Choroid plexus epithelial cell (primary cell): ENCODE measurements at places on chromosomes 4 and X.

GRCh38 chr4:6245246-6246169 lies 24.1 kb upstream of the WFS1 start:
- DNase-seq = peak; percentile 11

GRCh38 chr4:33882246-33882990 lies 2361.9 kb downstream of the ARAP2 start:
- no peak for DNase-seq

DNA sequence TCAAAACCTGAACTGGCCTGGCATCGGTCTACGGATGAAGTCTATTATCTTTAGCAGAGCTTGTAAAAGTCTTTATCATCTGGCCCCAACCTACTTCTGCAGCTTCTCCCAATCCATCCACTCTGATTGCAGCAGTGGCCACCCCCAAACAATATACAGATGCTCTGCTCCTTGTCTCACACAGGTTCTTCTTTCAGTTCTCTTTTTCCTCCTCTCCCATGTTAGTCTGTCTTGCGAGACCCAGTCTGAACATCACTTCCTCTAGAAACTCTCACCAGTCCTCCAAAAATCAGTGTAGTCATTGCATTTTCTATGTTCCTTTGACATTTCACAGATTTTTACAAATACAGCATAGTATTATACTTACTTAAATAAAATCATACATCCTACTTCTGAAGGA lies 163.0 kb downstream of the FRMPD4 start:
- DNase-seq = no peak

DNA sequence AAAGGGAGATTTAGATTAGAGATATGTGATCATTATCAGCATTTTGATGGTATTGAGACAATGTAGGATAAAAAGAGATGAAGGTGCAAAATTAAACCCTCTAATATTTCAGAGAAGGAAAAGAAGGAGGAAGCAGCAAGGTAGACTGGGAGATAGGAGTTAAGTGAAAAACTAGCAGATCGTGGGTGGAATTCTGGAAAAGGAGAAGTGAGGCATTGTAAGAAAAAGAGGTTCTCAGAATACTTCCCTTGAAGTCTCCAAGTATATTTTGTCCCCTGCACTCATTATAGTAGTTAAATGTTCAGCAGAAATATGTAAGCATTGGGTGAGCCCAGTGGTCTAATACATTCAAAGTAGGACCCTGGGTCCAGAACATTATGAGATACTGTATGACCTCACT lies 30.3 kb downstream of the COPS4 start:
- DNase-seq = no peak

DNA sequence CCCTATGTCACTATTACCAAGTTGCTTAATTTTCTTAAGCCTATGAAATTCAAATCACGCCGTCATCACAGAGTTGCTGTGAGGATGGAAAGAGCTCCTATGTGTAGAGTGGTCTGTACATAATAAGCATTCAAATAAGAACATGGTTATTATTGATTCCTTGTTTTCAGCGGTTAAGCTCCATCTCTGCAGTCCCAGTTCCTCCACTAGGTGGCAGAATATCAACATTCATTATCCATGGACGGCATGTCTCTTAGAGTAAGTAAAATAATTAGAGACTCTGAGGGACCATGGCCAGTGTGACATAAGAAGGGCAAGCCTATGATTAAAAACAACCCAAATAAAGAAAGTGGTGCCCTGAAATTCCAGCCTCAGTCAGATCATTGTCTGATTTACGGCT lies 132.5 kb upstream of the NHS start:
- DNase-seq = peak; percentile 67
